ENCODE measurements at places on chromosomes 11 and 22.

GRCh38 chr22:49090061-49090852 lies 737.4 kb downstream of the BRD1 start:
- no peak for DNase-seq

GRCh38 chr11:27216270-27217149 lies 146.5 kb downstream of the CCDC34 start:
- DNase-seq: no peak

- peak; percentile 92 for DNase-seq
Measured at GRCh38 chr11:94128746-94129511, at the start of gene PANX1. TSS of gene PANX1 (plus strand) at chr11:94128841. CDS start at chr11:94129313, 472 bp downstream.

- DNase-seq: no peak
Measured at GRCh38 chr22:45376703-45377102, 36.7 kb downstream of the SMC1B start.

DNA sequence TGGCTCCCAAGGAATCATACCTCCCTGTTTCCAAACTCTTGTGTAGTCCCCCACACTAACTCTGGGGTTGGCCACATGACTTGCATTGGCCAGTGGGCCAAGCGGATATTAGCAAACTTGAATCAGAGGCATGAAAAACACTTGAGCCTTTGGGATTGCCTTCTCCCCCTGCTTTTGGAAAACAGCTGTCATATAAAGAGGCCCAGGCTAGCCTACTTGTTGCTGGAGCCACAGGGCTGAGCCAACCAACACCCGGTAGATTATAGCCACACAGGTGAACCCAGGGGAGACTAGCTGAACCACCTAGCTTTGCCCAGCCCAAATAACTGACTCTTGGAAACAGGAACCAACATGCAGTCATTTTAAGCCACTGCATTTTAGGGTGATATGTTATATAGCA lies 354.8 kb downstream of the TENM4 start:
- no peak for DNase-seq

- no peak for DNase-seq
Measured at GRCh38 chr11:6228520-6228919, 5.9 kb downstream of the FHIP1B start.
